ENCODE measurements at places on chromosomes 5 and 9. TPM values are rescaled to one million over a fixed set of nuclear protein-coding genes. Genes with fewer than 3 reads are reported as not detected.
A peak's percentile ranks its signal among the peaks of the same experiment; 100 is the strongest.

Gene RANBP17
- 14.3 TPM for total RNA-seq

DNA sequence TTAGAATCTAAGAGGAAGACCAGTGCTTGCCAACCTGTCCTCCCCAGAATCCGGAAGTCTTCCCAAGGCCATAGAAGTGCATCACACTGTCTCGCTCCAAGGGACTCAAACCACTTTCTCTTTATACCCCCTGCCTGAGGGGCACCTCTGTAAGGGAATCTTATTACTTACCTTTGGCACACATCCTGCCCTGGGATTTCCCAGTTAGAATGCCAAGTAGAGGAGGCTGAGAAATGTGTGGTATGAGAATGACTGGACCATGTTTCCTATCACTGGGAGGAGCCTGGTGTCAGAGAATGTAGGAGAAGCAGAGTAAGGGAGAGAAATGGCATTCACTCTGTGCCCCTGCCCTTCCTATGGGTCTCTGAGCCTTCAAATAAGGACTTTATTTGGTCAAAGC is 85.8 kb downstream of the AOPEP start:
- no peak for DNase-seq
- no peak overlapping the region for H3K27ac ChIP-seq
- no peaks in the 10 kb centered on the region for H3K36me3 ChIP-seq
- H3K27me3 ChIP-seq, result no peaks in the 10 kb centered on the region

DNA sequence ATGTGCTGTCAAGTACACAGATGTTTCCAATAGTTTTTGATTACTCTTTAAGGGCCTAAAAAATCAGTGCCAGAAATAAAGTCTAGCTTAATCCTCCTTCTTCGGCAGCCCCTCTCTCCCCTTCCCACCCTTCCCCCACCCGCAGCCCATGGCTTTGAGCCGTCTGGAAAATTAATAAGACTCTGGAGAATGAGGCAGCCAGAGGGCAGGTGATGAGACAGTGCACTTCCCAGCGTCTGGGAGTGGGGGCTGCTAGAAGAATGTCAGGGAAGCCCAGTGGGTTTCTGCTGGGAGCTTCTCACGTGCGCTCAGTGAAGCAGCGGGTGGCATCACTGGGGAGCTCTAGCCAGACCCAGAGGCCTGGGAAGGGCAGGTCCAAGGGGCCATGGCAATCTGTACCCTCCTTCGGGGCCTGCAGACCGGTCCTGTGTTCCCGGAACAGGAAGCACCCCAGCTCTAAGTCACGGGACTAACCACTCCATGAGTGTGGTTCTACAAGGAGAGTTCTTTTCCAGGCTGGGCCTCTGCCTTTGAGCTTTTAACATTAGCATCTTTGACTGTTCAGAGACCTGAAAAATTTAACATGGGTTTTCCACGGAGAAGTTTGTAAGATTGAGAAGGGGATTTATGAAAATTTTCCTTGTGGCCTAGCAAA is 164.8 kb upstream of the OTULINL start:
- H3K36me3 ChIP-seq, result peaks cover 43% of the 10 kb centered on the region
- no peak overlapping the region for H3K4me3 ChIP-seq
- no peaks in the 10 kb centered on the region for H3K4me1 ChIP-seq
- H3K27ac ChIP-seq, result peak overlapping the region; percentile 61
- no peak for DNase-seq

Gene FAM221B
- not detected for total RNA-seq

GRCh38 chr5:162786234-162786633 is 651.2 kb upstream of the CCNG1 start:
- H3K27me3 ChIP-seq, result no peaks in the 10 kb centered on the region
- no peak overlapping the region for H3K4me3 ChIP-seq

Gene EIF4E1B
- not detected for total RNA-seq
